ENCODE measurements at places on chromosomes 7 and 10.

DNA sequence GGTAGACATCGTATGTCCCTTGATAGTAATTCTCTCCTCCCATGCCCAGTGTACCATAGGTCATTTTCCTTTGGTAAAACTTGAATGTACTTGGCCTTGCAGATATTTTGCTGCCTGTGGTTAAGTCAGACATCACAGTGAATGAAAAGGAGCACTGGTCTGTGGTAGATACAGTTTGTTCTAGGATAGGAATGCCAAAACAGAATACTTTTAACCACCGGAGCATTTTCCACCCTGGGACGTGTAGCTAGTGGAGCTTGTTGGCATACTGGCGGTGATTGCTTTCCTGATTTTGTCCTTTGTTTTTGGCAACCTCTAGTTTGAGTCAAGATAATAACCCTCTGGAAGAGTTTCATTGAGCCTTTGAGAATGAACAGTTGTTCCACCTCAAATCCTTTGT is 92.0 kb upstream of the BMPER start:
- no peak for DNase-seq

DNA sequence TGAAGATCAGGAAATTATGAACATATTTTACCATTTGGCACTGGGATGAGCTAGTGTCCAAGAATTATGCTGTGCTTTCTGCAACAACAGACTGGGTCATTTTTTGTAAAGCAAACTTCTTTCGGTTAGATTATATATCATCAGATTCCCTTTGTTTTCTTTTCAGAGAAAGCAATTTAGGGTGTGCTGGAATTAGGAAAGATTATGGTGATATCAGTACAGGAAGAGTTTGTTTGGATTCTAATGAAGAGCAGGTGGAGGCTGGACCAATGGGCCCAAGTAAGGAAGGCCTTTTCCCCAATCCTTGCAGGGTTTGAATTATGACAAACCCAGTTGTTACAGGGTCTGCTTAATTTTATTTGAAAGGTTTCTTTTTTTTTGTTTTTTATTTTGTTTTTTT is 1092.8 kb downstream of the KCNMA1 start:
- DNase-seq = no peak

DNA sequence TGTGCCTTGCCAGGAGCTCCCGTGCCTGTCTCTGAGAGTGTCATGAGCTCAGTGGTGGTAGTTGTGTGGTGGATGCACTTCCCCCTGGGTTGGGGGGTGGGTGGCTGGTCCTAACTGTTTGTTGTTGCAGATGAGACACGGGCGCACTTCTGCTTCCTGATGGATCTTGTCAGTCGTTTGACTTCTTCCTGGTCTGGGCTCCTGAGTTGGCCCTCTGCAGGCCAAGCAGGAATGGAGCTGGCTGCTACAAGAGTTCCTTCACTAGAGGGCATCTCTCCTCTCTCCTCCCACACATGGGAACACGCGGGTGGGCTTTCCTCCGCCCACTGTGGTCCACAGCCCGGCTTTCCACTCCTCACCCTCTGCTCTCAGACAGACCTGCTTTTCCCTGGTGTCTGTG is 82.0 kb downstream of the BMS1 start:
- DNase-seq = no peak

DNA sequence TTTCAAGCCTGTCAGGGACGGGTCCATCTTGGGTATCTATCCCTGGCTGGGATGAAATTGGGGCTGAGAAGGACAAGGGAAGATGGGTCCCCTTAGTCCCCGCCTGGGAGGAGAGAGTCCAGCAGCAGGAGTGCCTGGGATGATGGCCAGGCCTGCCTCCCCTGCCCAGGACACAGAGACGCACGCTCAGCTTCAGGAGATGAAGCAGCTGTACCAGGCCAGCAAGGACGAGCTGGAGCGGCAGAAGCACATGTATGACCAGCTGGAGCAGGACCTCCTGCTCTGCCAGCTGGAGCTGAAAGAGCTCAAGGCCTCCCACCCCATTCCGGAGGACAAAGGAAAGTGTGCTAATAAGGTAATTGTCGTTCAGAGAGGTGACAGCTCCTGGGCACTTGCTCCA is 15.4 kb downstream of the CCDC136 start:
- DNase-seq = no peak

DNA sequence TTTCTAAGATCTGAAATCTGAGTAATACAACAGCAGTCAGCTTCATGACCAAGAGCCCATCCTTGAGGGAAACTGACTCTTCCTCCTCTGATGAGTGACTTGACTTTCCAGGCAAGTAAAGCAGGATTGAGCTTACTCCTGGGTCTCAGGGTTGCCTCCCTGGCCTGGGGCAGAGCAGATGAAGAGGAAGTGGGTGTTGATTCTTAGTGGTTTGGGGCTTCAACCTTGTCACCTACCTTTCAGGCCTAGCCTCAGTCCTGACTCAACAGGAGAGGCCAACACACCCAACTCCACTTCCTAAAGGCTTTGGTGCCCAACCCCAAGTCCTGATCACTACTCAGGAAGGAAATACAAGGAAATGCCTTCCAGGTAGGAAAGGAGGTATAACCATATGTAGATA is 54.1 kb downstream of the KCNMA1 start:
- no peak for DNase-seq

DNA sequence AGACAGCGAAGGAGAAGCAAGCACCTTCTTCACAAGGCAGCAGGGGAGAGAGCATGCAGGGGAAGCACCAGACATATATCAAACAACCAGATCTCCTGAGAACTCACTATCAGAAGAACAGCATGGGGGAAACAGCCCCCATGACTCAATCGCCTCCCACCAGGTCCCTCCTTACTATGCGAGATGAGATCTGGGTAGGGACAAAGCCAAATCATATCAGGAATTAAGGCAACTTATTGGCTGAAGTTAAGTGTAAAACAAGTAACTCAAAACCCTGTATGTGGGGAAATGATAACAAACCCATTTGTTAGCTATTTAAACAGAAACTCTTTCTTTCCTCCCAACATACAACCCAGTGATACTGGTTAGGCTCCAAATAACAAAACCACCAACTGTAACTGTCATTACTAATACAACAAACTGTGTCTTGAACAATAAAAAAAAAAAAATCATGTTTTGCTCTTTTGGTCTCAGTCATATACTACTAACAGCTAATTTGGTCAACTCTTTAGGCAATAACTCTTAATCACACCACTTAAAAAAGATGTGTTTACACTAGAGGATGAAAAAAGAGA is 57.8 kb downstream of the MINDY3 start:
- DNase-seq = peak; percentile 35

DNA sequence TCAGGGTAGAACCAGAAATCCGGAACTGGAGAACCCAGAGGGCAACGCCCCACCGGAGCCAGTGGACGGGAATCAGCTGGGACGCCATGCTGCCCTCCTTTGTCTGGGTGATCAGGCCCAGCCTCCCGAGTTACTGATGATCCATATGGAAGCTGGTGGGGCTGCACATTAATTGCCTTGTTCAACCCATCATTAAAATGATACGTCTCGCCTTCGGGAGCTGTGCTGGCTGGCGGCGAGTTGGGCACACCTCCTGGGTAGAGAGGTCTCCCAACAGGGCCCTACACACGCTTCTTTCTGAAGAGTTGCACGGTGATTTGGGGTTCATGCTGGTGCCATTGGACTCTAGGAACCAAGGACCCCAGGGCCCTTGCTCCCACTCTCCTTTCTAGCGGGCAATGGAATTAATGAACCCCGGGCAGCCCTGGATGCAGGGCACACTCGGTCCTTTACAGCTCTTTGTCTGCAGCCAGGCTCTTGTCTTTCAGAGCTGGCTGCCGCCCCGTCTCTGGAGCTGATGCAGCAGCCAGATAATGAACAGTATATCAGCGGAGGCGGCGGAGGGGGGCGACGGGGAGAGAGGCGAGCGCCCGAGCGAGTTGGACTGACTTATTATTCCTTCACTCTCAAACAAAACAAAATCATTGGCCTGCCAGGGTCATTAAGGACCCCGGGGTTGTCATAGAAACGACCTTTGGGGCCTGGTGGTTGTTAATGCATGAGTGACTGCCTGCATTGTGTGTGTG is 412.2 kb upstream of the ZMIZ1 start:
- DNase-seq = no peak

GRCh38 chr7:964401-965231 is 10.1 kb upstream of the ADAP1 start:
- DNase-seq = no peak

DNA sequence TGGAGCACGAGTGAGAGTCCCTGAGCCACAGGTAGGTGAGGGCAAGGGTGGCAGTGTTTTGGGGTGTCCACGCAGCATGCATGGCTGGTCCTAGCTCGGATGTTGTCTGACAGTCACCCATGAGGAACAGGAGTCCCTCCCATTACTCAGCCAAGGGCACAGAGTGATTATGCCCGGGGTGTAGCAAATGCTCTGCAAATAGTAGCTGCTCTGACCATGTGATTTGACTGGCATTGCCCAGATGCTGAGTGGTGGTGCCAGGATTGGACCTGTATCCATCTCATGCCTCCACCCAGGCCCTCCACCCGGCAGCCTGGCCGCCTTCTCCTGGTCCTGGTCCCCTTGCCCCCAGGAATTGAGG is 150.8 kb downstream of the GRK5 start:
- DNase-seq = no peak

GRCh38 chr7:118696879-118697278 is 472.4 kb downstream of the ANKRD7 start:
- no peak for DNase-seq

DNA sequence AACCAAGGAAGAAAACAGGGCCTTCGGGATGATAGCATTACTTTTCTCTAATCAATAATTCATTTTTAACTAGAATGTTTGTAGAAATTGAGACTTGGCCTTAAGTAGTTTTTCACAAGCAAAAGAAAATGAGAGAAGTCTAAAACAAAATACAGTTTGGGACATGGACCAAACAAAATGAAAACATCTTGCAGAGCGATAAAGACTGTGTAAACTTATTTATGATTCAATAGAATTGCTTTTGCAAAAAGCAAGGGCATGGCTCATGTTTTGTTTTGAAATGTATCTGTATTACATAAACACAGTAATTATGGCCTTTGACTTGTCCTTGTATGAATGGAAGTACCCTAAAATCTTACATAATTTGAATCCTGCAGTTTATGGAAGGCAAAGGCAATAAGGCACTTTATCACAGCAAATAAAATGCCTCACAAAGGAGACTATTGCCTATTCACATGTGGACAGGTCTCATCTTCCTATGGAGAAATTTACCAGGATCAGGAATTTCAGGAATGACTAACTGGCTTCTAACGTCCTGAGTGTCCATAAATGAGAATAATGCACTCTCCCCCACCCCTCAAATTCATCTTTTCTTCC is 295.2 kb downstream of the PTEN start:
- DNase-seq = no peak

GRCh38 chr10:76001019-76001418 is 569.6 kb downstream of the LRMDA start:
- no peak for DNase-seq

GRCh38 chr10:83801983-83802382 is 337.3 kb upstream of the GHITM start:
- DNase-seq = no peak

DNA sequence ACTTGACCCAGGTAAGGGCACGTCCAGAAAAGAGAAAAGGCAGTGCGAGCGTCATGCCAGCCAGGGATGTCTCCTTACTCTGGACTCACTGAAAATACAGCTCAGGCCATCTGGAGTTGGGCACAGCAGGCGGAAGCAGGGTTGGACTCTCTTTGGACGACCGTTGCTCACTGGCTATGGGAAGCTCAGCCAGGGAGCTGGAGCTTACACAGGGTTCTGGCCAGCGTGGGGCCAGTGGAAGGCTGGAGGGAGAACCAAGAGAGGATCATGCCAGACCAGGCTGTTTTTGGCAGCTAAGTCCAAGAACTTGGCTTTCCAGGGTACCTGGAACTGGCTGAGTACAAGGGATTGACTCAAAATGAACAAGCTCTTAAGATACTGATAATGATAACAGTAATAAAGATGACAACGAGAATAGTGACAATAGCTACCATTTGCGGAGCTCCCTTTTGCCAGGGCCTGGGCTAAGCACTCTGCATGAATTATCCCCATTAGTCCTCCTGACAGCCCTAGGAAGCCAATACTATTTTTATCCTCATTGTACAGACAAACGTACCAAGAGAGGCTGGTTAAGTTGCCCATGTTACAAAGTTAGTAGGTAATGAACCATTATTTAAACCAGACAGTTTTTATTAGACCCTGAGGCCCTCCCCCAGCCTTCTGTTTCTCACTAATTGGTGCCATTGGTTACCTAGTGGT is 177.6 kb downstream of the PTPN20 start:
- no peak for DNase-seq

- no peak for DNase-seq
Measured at GRCh38 chr10:71285180-71285545, 33.9 kb upstream of the SLC29A3 start.

GRCh38 chr7:77799078-77799964 is 748 bp downstream of the PHTF2 start:
- peak; percentile 30 for DNase-seq

GRCh38 chr7:131602304-131602993 is 46.0 kb upstream of the PODXL start:
- DNase-seq = no peak

GRCh38 chr7:44216521-44217222 is 15.9 kb downstream of the YKT6 start:
- no peak for DNase-seq

DNA sequence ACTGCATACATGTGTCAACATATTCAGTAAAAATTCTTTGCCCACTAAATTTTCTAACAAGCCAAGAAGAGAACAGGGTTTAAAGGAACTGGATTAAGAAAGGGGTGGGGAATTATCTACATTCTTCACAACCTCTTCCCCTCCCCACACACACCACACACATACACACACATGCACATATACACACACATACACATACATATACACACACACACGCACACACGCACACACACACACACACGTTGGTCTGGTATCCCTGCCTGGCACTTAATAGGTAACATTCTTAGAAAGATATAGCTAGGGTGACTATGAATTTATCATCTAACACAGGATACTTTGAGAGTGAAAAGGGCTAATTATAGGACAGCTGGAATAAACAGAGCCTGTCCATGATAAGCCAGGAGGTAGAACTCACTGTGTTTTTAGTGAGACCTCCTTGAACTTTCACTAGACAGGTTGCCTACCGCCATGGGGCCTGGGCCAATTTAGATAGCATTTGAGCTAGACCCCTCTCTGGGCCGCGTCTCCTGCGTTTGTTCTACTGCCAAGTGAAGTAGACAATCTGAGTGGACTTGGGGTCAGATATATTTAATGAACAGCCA is 33.1 kb upstream of the EPC1 start:
- DNase-seq = no peak

- no peak for DNase-seq
Measured at GRCh38 chr10:32932225-32932729, 25.8 kb downstream of the ITGB1 start.

DNA sequence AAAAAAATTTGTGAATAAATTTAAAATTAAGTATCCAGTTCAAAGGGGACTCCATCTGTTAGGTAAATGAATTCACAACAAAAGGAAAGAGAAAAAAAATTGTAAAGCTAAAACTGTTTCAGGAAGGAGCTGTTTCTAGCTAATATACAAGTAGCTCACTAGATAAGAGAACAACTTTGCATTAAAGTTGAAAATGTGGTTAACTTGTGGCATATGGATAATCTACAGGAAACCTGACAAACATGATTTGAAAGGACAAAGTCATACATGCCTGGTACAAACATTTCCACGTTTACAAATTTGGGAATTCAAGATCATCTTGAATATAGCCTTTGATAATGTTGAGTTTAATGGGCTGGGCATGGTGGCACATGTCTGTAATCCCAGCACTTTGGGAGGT is 8.9 kb downstream of the NT5C3A start:
- no peak for DNase-seq

Data from CD4-positive, CD25-positive, alpha-beta regulatory T cell (primary cell).